Stimulated activated CD8-positive, alpha-beta memory T cell treated with anti-CD3 and anti-CD28 coated beads, Interleukin-7, amount 100 ng/mL, for 1 hour (primary cell): ENCODE measurements at places on chromosomes 11 and 22.
A peak's percentile ranks its signal among the peaks of the same experiment; 100 is the strongest.

GRCh38 chr11:80815752-80816453, 1375.1 kb upstream of the TENM4 start:
- no peak for DNase-seq

DNA sequence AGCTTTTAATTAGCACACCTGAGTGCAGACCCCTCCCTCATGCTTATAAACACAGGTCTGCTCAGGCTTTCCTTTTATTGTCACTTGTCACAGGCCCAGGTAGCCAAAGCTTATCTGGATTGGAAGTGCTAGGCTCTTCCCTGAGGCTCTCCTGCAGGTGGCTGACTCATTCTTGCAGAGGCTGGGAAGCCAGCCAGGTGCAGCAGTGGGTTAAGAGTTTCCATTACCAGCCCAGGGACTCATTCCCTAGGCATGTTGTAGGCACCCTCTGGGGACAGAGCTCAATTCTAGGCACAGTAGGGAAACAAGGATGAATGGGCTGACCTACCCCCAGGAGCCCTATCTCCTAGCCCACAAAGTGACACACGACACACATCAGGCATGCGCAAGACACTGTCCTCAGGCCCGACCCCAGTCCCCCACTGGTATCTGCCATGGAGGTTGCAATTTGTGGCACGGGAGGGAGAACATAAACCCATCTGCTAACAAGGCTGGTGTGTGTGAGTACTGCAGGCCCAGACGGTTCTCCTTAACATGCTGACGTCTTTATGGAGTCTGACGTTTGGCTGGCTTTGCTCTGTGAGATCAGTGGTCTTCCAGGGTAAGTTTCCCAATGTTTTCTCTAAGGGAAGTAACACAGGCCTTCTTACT, 94.2 kb downstream of the ABTB2 start:
- DNase-seq: no peak

DNA sequence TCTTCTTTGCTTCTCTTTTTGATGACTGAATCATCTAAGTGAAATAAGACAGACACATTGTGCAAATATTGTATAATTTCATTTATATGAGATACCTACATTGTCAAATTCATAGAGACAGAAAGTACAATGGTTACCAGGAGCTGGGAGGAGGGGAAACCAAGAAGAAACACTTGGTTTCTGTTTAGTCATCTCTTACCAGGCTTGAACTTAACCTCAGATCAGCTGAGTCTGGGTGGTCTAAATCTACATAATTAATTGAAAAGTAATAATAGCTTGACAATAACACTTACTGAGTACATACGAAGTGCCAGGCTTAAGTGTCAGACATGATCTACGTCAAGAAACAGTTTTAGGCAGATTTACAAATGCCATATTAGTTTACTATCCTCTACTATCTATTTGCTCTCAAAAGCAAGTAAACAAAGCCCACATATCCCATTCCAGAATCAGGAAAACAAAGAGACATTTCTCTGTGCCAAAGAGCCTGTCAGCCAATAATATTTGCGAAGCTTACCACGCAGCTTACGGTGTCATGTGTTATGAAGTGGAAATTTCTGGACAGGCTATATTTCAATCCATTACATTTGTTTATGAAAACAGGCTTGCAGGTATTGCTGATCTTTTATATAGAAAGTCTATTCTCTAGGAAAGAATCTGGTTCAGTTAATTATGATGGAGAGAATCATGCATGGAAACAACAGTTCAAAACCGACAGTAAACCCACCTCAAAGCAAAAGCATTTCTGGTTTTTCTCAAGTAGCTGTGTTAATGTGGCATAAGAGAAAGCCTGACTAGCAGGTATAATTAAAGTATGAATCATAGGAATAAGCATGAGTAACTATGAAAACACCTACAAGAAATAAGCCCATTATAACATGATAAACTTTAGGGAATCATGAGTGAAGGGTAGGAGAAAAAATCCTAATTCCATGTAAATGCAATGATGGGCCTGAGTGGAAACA, 2.7 kb upstream of the ARHGAP42 start:
- DNase-seq: no peak

GRCh38 chr11:117121176-117121575, 22.9 kb upstream of the PAFAH1B2 start:
- DNase-seq: no peak

DNA sequence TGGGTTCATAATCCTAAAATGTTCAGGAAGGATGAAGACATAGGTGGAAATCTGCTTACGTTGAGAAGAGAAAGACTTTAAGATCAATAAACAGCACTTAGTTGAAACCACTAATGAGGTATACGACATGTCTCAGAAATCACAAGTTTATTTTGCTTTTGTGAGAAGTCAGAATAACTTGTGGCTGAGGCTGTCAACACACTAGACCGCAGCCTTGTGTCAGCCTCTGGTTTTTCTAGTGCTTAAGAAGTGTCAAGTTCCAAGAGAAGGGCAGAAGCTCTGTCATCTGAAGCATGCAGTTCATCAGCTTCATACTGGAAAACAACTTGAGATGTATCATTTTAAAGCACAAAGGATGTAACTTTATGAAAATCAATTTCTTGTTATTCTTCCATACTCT, 420.9 kb downstream of the METTL15 start:
- no peak for DNase-seq

DNA sequence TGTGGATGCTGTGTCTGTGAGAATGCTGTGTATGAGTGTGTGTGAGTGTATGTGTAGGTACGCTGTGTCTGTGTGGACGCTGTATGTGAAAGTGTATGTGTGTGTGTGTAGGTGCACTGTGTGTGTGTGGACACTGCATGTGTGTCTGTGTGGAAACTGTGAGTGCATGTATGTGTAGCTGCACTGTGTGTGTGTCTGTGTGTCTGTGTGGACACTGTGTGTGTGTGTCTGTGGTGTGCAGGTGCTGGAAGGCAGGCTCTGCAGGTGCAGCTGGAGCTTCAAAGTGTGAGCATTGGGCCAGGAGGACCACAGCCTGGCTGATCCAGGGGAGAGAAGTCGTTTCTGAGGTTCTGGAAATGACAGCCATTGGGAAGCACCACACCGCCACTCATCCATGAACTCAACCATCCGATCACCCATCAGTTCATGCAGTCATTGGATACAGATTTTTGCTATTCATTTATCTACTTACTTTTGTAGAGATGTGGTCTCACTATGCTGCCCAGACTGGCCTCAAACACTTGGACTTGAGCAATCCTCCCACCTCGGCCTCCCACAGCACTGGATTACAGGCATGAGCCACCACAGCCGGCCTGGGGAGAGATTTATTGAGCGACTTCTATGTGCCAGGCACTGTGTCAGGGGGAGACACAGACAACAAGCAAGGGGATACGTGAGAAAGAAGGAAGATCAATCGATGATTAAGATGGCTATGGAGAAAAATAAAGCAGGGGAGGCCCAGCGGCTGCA, 9.6 kb downstream of the TRPM5 start:
- no peak for DNase-seq

DNA sequence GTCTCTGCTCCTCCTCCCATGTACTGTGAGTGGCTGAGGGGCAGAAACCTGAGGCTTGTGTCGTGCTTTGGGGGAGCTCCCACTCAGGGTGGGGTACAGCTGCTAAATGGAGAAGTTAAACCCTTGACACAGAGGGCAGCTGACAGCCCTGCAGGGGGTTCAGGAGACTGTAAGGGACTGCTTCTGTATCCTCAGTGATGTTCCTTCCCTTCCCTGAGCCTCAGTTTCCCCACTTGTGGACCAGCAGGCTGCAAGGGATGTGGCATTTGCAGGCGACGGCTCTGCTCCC, 15.6 kb downstream of the SYNGR1 start:
- no peak for DNase-seq

- no peak for DNase-seq
Observed at GRCh38 chr11:15179167-15179566, 64.4 kb downstream of the INSC start.

GRCh38 chr11:45563810-45564209, 101.6 kb downstream of the CHST1 start:
- DNase-seq: no peak

DNA sequence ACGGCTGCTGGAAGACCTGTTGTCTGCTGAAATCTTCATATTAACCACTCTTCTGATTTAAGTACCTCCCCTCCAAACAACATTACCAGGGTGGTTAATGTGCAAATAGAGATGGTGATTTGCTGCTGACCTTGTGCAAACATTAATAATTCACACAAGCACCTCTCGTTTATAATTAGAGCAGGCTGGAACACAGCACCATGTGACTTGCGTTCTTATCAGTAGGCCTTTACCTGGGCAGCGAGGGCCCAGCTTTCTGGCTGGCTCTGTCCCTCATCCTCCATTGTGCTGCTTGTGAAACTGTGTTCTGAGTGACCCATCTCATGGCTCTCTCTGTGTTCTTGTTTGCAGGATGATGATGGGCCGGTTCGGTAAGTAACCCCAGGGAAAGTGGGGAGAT, 41.0 kb upstream of the PARVG start:
- no peak for DNase-seq

GRCh38 chr11:65730461-65730860, 9.9 kb upstream of the RNASEH2C start:
- DNase-seq: no peak

- DNase-seq: no peak
Observed at GRCh38 chr11:111604392-111605009, 2.3 kb downstream of the SIK2 start.

GRCh38 chr11:17898782-17899181, 114.1 kb downstream of the SERGEF start:
- DNase-seq: no peak

GRCh38 chr11:63999349-64000025, 13.2 kb downstream of the OTUB1 start:
- peak; percentile 24 for DNase-seq

- DNase-seq: no peak
Observed at GRCh38 chr22:47257976-47258375, 495.5 kb downstream of the TBC1D22A start.

DNA sequence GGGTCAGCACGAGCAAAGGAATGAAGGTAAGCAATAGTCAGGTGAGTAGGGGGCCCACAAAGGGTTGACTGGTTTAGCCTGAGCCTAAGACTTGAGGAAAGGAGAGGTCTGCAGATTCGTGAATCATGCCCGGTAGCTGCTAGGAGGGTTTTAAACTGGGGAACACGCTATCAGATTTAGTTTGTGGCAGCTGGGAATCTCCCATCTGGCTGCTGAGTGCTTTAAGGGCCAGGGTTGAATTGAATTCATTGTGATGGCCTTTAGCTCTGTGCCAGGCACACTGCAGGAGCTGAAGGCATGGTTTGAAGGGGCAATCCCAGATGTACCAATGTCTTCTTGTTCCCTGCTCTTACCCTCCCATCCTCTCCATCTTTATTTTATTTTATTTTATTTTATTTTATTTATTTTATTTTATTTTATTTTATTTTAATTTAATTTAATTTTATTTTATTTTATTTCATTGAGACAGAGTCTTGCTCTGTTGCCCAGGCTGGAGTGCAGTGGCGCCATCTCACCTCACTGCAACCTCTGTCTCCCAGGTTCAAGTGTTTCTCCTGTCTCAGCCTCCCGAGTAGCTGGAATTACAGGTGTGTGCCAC, 1.9 kb upstream of the NECTIN1 start:
- no peak for DNase-seq

GRCh38 chr11:86099874-86100273, 31.0 kb upstream of the PICALM start:
- no peak for DNase-seq

- no peak for DNase-seq
Observed at GRCh38 chr11:65113361-65113756, 1.7 kb downstream of the TM7SF2 start.

GRCh38 chr11:58923300-58923788, 15.9 kb upstream of the GLYATL1 start:
- no peak for DNase-seq

DNA sequence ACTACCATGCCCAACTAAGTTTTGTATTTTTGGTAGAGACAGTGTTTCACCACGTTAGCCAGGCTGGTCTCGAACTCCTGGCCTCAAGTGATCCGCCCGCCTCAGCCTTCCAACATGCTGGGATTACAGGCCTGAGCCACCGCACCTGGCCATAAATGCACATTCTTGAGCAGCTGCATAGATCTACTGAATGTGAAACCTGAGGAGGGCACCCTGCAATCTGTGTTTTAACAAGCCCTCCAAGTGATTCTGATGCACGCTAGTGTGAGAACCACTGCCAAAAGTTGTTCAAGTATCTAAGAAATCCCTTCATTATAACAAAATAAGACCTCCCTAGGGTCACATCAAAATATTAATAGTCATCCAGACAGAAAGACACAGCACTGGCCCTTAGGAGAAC, 89.3 kb downstream of the RDX start:
- no peak for DNase-seq

DNA sequence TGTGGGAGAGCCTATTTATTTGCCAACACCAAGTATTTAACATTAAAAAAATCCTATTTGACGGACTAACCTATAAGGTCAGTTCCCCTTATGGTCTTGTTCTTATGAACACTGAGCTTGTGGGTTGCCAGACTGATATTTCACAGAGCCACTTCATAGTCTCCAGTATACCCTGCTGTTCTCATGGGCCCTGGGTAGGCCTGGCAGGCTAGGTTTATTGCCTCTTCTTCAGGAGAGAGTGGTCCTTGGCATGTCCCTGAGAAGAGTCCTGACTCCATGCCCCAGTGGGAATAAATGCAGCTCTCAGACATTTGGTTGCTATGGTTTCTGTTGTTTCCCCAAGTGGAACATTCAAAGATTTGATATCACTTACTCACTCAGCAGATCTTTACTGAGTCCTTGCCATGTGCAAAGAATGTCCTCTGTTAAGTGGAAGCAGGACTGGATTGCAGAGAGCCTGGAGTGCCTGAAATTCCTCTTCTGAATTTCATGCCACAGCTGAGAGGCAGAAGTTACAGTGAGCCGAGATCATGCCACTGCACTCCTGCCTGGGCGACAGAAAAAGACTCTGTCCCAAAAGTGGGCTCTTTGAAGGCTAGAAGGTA, 15.7 kb downstream of the SLC5A1 start:
- DNase-seq: no peak

DNA sequence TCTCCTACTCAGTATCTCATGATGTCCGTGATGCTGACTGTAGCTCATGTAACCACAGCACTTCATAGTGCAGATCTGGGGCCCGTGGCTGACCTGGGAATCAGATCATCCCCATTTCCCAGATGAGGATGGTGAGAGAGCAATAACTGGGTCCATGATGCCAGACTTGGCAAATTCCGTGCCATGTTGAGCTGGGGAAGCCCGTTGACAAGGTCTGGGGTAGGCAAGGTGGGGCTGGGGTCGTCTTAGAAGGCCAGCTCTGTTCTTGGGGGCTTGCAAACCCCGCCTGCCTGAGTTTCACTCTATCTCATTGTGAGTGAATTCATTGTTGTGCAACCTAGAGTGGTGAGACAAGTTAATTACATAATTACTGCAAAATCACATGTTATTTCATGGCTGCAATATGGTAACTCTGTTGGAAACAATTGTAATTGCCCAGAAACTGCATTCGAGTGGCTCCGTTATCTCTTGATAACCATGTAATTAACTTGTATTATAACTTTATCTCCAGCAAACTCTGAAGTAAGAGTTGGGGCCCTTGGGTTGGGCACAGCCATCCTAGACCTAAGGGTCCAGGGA, 41.7 kb downstream of the LMO1 start:
- no peak for DNase-seq

GRCh38 chr11:120632579-120632978, 121.0 kb downstream of the GRIK4 start:
- no peak for DNase-seq
